ENCODE measurements at places on chromosomes 1 and 21.

GRCh38 chr1:40976952-40977690 lies 2.4 kb upstream of the CTPS1 start:
- DNase-seq: no peak

DNA sequence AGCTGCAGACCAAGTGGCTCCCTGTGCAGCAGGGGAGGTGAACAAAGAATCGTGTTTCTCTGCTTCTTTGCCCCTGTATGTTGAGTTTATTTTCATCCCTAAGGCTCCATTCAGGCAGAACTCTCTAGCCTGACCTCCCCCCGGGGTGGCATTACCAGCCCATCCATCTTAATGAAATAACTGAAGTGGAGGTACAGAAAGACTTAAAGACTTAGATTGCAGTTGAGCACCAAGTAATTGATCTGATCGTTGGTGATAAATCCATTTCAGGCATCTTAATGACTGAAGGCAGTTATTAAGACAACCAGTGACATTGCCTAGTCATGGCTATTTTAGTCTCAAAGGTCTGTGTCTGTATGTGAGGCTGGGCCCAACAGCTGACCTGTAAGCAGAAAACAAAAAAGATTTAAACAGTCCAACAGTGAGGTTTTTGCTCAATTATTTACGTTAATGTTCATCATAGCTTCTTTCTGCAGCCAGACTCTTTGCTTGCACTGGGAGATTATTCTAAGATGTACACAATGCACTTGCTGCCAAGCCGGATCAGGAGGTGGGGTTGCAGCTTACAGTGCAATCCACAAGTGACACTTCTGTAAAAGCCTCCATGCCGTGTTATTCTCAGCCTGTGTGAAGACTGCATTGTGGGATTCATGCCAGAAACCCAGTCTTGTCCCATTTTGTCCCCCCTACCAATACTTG lies 363.0 kb upstream of the DUSP10 start:
- DNase-seq: no peak

DNA sequence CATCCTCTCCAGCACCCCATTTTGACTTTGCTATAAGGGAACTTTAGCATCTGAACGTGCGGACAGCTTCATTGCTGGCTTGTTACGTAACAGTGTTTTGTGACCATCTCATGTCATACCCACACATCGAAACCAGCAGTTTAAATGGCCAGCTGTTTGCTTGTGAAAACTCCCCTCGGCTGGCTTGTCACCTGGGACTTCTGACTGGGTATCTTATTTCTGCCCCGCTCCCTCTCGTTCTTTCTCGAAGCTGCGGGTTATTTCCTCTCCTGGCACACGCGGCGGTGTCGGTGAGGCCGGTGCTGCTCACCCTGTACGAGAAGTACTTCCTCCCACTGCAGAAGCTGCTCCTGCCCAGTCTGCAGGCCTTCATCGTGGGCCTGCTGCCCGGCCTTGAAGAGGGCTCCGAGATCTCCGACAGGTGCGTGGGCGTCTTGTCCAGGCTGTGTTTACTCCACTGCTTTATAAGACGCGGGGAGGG lies 43.5 kb downstream of the DOP1B start:
- DNase-seq: no peak

GRCh38 chr1:212613440-212614335 lies 5.1 kb downstream of the ATF3 start:
- no peak for DNase-seq

- no peak for DNase-seq
These were observed 49.1 kb downstream of the TRABD2B start for GRCh38 chr1:47948126-47948525.

DNA sequence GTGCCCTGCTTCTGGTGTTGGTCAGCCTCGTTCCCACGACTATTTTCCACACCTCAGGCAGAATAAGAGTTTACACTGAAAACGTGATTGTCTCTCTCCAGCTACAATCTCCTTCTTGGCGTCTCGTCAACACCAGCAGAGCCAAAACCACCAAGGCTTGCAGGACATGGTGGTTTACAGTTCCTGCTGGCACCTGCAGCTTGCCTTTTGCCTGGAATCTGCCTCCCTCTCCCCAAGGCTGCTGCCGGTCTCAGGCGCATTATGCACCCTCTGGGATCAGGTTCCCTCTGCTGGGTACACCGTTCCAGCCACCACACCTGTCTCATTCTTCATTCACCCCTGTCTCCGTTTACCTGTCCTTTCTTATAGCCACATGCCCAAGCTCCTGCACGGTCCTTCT lies 315.9 kb downstream of the DSCAM start:
- no peak for DNase-seq

DNA sequence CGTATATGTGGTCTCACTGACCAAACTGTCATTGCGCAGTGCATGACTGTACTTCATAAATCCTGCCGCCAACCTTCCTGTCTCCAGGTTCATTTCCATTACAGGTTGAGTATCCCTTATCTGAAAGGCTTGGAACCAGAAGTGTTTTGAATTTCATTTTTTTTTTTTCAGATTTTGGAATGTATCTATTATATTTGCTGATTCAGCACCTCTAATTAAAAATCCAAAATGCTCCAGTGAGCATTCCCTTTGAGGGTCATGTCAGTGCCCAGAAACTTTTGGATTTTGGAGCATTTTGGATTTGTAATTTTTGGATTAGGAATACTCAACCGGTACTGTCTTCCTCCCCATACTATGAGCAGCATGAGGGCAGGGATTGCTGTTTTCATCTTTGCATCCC lies 30.7 kb upstream of the RBBP5 start:
- no peak for DNase-seq

GRCh38 chr1:11365744-11366387 lies 92.9 kb downstream of the UBIAD1 start:
- no peak for DNase-seq

Data from CD4-positive, alpha-beta T cell treated with Interleukin-15 for 1 hour (primary cell).